ENCODE measurements at places on chromosomes 1 and 21.

DNA sequence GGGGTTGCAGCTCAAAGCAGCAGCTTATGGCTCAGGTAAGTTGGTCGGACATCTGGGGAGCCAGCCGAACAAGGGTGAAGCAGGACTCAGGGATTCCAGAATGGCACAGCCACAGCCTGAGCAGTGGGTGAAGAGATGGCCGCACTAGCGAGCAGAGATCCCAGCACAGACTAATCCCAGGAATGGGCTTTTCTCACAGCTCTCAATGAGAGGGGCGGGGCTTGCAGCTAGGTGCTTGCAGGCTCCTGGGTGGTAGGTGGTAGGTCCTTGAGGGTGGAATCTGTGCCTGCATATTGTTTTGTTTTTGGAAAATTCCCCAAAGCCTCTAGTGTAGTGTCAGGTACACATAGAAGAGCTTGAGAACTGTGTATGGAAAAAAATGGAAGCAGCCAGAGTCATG, 9.0 kb downstream of the KIAA0040 start:
- DNase-seq, result no peak

DNA sequence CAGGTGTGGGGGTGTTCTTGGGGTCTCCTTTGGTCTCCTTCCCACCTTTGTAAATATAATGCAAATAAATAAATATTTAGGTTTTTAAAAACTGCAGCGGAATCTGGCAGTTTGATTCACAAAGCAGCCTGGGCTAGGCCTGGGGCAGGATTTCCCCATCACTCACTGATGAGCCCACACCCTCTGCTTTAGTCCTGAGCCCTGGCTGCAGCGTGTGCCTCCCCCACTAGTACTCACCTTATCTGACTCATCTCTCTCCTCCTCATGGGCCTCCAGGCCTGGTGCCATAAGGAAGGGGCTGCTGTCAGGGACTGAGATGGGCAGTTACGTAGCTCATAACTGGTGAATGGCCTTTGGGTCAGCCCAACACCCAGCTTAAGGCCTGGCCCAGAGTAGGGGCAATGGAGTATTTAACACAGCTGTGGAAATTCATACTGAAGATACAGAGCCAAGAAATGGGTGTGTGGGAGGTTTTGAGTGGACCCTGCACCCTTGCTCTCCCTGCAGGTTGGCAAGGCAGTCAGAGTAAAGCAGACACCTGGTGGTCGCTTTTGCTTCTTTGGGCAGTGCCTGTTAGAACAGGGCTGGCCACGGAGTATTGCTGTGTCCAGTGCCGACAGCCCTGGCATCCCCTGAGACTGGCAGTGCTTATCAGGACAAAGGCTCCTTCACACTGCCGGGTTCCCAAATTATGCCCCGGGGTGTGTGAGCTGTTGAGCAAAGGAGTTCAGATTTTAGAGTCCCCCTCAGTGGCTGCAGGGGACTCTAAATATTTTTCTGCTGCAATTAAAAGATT, 39.7 kb downstream of the AZIN2 start:
- DNase-seq, result no peak

DNA sequence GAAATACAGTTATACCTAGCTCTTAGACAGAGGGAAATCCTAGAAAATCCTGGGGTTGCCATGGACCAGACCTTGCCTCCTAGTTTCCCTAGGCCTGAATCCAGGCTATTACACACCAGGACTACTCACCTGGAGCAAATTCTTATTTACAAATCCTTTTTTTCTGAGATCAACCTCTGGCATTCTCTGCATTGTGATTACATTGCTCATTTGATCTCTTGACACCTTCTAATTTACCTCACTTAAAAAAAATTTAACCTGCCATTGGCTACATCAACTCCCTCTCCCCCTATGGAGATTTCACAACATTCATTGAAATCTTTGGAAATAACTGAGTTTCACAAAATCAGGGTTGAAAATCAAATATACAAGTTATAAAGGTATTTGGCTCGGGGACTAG, 2.9 kb upstream of the C1orf105 start:
- no peak for DNase-seq

DNA sequence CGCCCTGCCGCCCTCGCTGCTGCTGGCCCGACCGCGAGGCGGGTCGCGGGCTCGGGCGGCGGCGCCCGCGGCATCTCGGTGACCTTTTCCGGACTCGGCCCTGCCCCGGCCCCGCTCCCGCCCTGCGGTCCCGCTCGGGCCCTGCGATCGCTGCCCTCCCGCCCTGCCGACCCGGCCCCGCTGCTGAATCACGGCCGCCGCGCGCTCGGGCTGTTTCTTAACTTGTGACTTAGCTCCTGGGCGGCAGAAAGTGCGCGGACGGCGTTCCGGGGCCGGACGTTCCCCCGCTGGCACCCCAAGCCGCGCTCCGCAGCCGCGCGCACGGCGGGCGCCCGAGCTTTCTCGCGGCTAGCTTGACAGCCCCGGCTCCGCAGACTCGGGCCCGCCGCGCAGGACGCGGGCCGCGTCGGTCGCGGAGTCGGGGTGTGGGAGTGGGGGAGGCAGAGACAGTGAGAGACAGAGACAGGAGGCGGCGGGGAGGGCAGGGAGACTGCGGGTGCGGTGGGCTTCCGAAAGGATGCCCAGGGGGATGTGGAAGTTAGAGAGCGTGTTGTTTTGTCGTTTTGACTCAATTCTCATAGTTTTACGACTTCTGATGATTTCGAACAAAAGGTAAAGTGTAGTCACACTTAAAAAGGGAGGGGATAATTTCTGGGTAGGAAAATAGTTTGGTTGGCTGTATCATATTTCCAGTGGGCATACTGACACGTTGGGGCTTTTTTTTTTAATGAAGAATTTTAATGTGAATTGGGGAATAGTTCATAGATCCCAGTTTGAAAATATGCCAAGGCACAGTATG, 49.8 kb downstream of the PRDM2 start:
- peak; percentile 44 for DNase-seq

DNA sequence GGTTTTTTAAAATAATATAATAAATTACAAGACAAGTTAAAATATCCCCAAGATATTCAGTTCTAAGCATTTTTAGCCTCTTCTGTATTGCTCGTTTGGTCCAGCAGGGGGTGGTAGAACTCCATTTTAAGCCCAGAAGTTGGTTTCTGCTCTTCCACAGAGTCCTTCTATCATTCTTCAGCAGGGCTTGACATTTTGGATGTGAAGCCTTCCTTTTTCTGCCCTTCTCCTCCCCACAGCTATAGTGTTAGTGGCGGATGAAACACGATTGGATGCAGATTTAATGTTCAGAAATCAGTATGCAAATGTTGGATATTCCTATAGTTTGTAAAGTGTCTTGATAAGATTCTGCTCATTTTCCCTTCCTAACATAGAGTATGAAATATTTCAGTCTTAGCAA, 1.4 kb downstream of the NCAM2 start:
- DNase-seq, result peak; percentile 23

DNA sequence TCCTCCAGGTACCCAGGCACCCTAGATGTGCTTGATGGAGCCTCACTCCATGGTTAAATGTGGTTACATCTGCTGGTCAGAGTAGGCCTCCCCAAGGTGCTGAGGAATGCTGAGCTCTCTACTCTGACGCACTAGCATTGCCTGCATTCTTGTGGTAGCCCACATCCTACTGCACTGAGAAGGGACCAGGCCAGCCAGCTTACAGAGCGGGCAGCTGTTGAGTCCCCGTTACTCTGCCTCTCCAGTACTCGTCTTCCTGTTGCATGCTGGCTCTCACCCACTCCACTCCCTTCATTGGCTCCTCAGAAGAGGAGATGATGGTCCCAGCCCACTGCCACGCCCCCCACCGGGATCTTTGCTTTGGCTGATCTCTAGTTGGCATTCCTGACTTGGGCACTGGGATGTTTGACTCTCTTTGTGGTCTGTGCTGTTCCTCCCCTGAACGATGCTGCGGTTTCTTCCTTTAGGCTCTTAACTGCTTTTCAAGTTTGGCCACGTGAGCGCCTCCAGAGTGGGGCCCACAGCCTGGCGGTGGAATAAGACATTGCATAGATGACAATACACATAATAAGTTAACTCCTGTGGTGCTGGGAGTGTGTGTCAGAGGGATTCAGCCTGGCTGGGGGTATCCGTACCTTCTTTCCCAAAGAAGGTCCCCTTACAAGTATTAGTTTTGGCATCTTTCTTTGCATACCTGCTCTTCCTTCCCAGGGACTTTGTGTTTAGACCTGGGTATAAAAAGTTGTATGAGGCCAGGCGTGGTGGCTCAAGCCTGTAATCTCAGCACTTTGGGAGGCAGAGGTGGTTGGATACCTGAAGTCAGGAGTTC, 18.6 kb downstream of the AZIN2 start:
- DNase-seq, result peak; percentile 85

DNA sequence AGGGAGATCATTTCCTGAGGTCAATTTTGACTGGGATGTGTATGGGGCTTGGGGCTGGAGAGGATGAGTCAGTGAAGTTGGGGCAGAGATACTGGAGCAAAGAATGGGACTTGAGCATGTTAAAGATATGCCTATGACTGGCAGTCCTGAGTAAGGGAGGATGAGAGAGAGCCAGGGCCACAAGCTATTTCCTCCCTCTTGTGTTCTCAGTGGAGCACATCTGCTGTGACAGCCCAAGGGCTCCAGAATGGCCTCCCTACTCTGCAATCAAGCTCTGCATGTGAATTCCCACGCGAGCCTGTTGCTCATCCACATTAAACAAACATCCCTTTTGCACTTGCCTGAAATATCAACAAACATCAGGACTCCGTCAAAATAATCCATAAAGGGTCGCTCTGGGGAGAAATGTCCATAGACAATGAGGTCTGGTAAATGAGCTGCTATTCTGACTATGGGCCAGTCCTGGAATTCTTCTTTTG, 9.2 kb downstream of the ADCY10 start:
- no peak for DNase-seq

DNA sequence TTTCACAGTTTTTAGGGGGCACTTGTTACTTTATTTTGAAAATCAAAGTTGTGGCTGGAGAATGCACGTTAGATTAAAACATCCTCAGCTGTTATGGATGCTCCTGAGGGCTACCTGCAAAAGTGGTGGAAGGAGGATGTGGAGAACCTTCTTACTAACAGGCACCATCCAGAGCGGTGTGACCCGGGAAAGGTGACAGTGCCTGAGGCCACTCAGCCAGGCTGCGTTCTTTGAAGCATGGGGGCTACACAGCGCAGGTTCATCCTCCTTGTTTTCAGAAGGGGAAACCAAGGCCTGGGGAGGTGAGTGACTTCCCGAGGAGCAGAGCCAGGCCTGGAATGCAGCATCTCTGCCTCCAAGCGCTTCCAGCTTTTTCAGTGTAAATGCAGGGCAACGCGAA, 24.0 kb downstream of the DMRTB1 start:
- no peak for DNase-seq

DNA sequence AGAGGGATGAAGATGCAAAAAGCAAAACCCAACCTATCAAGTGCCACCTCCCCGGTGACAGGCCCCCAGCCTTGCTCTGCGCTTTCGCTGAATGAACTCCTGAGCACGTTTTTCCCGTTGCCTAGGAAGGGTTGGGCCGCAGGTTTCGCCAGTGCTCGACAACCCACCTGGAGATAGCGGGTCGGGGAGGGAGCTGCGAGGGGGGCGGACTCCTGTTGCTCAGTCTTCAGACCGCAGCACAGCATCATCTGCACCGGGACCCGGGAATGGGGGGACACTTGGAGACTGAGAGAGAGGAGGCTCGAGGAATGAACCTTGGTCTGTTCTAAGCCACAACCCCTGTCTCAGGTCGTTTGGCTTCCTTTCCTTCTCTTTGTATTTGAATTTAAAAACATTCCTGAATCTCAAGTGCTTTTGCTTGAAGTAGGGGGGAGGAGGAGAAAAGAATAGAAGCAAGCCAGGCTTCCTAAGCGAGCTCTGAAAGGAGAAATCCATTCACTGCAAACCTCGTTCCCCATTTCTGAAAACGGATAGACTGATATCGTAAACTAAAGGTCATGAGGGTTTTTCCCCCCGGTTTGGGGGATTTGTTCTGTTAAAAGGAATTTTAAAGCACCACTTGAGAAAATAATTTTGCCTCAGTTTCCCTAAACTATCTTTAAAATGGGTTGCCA, 1.2 kb downstream of the AK5 start:
- no peak for DNase-seq

GRCh38 chr1:77670330-77670729, 12.1 kb downstream of the ZZZ3 start:
- no peak for DNase-seq

DNA sequence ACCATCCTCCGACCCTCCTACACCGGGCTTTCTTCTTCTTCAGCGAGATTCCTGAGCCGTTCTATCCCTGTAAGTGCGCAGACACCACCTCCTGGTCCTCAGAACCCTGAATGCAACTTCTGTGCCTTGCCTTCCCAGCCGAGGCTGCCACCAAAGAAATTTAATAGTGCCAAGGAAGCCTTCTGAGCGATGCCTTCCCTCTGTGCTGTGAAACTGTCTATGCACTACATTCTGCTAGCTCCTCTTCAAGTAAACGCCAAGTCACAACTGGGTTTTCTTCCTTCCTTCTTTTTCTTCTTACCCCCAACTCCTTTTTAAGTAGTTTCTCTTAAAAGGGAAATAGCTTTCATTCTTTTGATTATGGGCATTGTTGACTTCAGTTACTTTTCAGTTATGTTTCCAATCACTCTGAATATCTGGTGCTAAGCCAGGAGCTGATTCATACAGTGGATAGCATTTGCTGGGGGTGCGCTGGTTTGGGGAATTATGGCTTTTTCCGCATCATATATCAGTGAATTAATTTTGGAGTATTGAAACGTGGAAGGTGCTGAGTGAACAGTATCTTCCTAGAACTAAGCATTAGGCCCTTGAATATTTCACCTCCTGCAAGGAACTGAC, 38.6 kb upstream of the GPR88 start:
- no peak for DNase-seq

- DNase-seq, result no peak
These were observed 26.3 kb upstream of the PIGC start for GRCh38 chr1:172470149-172470548.

- DNase-seq, result no peak
These were observed 17.4 kb upstream of the MYOG start for GRCh38 chr1:203103216-203103615.

DNA sequence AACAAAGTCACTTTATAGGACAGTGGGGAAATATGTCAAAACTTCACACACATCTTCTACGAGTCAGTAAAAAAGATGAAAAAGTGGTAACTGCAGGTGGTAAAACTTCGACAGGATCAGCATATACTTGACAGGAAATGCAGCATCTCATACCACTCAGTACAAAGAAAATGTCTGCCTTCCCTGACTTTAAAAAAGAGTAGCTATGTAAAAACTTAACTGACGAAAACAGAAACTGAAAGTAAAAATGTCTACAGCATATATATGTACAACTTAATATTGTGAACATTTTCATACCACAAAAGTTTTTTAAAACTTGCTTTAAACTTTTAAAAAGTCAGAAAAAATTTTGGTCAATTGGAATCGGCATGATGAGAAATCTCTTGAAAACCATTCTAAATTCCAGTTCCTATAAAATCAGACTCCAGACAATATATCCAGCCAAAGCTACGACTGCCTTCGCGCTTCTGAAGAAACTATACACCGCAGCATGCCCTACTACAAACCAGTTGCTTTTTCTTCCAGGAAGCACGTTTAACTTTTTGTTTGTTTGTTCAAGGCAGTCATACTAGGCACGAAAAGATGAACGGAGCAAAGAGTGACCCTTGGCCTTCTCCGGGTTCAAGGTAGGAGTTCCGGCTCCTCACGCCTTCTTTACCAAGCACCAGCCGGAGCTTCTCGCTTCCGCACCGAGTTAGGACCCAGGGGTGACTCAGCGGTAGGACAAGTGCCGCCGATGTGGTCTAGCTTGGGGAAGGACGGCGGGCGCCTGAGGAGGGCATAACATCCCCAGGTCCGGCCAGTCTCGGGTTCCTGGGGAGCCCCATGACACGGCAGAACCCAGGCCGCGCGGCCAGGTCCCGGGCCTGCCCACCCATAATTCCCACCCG, 612 bp downstream of the PSMA5 start:
- peak; percentile 65 for DNase-seq

GRCh38 chr1:25599969-25600610, 16.5 kb upstream of the MAN1C1 start:
- no peak for DNase-seq

- DNase-seq, result no peak
These were observed 28.0 kb upstream of the DNASE2B start for GRCh38 chr1:84370266-84370665.

All from activated CD4-positive, alpha-beta T cell treated with anti-CD3 and anti-CD28 coated beads, Interleukin-2, Interleukin-4, amounts not matched to agents 100 ng/mL and 50 ng/mL, durations not matched to agents 16 hours and 8 hours (primary cell).